ENCODE measurements at places on chromosomes 11 and 22.

DNA sequence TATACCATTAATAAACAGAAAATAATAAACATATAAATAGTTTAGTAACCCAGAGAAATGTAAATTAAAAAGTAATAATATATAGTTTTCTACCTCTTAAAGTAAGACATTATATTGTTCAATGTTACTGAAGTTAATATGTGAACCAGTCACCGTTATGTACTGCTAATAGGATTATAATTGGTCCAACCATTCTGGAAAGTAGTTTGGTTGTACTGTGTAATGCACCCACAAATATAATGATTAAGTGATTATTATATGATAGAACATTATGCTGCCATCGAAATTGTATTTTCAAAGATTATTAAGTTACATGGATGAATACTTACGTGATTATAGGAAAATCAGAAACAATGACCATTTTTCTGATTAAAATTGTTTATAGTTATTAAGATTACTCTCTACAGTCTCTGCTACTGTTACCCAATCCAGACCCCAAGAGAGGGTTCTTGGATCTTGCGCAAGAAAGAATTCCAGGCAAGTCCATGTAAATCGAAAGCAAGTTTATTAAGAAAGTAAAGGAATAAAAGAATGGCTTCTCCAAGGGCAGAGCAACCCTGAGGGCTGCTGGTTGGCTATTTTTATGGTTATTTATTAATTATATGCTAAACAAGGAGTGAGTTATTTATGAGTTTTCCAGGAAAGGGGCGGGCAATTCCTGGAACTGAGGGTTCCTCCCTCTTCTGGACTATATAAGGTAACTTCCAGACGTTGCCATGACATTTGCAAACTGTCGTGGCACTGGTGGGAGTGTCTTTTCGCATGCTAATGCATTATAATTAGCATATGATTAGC, 50.1 kb downstream of the ACER3 start:
- no peak for DNase-seq

DNA sequence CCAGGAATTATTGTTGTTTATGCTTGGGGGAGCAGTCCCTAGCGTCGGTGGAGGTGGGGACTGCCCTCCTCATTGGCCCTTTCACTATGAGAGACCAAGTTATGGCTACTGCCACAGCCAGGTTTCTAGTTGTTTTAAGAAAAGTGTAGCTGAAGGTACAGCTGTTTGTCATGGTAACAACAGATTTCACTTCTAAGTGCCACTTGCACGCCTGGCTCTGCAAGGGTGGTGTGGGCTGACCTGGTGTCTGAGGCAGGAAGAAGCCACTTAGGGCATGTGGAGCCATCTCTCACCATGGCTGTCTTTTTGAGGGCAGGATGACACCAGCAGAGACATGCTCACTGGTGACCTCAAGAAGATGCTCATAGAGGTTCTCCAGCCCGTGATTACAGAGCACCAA, 46.3 kb upstream of the MPEG1 start:
- no peak for DNase-seq

GRCh38 chr22:19723983-19724827, 866 bp downstream of the GP1BB start:
- DNase-seq = no peak

GRCh38 chr11:15446929-15447328, 332.2 kb downstream of the INSC start:
- DNase-seq = no peak

GRCh38 chr22:39405346-39406085, 5.9 kb downstream of the TAB1 start:
- DNase-seq = no peak

GRCh38 chr11:61911701-61912529, 5.5 kb downstream of the RAB3IL1 start:
- no peak for DNase-seq

GRCh38 chr11:44602891-44603310, 37.4 kb downstream of the CD82 start:
- no peak for DNase-seq

DNA sequence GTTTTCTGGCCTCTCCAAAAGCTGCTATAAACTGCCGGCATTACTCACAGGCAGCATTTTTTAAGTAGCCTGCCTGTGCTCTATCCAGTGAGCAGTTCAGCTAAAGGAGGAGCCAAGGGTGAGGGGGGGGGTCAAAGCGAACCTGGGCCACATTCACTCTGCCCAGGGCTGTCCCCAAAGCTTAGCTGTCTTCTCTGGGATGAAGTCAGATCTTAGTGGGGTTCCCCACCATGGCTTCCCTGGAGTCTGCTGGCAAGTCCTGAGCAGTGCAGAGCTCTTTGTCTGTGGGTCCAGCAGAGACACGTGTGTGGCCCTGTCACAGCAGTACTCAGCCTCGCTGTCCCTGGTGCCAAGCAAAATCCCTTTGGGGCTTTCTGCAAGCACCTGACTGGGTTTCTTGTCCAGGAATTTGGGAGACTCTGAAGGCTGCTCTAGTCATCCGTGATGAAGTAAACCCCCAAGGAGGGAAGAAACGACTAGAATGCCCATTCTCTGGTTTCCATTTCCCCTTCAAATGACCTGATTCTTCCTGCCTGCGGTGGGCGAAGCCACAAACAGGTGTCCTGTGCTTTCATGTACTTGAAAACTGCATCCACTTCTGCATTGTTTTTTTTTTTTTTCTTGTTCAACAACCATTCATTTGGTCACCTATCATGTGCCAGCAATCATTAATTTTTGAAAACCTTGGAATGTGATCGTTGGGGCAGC, 2.6 kb downstream of the KCNJ5 start:
- DNase-seq = no peak

DNA sequence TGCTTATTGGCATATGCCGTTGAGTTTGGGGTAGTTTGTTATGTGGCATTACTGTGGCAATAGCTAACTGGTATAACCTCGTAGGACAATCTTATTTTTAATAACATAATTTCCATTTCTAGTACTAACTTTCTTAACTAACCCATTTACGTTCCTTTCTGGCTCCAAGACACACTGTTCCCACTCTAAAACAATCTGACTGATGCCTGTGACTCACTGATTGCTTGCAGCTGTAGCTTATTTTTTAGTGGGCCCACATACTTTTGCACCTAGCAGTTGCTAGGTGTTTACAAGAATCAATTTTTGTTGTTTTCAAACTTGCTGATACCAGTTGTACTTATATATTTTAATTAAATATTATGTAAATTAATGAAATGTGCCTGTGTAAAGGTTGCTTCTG, 52.2 kb downstream of the FAT3 start:
- no peak for DNase-seq

DNA sequence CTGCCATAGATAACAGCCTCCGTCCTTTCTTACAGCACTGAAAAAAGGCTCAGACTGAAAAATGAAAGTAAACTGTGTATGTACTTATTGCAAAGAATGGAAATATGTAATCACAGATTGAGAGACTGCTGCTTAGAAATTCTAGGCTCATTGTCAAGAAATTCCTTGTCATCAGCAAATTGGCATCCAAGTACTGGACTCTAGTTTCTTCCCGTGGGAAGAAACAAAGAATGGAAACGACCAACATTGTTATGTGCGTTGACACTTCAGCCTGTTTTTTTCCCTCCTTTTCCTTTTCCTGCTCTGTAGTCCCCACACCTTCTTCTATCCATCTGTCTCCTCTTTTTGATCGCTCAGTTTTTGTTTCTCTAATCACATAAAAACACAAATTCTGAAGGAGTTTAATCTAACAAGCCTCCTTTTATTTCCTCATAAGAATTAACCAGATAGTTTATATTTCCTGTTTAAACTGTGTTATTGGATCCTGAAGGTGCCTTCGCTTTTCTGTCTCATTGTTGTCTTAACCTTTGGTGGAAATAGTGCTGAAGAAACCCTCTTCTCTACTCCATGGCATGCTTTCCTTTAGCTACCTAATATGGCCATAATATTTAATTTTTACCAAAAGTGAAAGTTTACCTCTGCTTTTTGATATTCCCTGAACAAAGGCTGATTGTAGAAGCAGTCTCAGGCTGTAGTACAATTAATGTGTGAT, 20.0 kb upstream of the CASP12 start:
- no peak for DNase-seq

DNA sequence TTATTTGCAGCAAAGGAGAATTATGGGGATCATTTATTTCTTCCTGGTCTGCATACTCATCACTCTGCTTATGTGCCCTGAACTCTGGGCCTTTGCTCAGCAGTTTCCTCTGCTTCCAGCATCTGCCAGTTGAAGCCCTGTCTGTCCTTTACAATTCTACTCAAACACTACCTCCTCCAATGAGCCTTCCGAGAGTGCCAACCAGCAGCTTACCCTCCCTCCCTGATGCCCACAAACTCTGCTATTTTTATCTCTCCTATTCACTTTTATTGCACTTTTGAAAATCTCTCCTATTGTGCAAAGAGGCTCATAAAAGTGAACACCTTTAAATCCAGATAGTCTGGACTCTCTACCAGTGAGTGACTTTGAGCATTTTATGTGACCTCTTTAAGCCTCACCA, 3.6 kb upstream of the ME3 start:
- DNase-seq = no peak

DNA sequence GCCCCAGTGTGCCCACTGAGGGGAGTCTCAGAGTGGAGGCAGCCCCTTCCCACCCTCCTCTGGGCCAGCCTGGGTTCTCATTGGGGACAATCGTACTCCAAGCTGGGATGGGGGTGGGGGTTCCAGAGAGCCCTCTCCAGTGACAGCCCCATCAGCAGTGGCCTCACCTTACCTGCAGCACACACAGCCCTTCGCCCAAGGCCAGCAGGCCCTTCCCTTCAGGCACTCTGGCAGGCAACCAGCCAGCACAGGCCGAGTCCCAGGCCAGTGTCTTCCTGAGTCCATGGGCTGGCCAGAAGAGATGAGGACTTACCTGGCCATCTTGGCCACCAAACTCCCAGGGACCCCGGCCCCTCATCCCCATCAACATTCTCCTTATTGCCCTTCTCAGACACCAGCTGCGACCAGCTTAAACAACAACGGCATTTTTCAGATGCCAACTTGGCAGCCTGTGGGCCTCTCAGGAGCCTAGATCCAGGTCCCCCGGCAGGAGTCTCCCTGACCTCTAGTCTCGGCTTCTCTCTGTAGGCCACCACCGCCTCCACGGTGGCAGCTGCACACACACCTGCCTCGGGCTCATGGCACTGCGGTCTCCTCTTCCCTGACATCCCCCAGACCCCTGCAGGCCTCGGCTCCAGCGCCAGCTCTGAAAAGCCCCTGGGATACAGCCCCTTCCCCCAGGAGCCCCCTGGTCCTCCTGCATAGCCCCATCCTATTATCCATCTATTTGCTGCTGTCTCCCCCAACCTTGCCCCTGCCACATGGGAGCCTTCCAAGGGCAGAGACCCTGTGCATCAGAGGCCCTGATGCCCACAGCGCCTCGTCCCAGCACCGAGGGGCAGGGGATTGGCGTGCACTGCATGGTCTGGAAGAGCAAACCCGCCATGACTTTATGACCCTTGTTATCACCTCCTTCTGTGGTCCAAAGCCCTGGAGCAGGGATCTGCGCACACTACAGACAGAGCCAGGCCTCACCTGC, 111.2 kb upstream of the FGF3 start:
- no peak for DNase-seq

GRCh38 chr11:68962527-68963250, 18.1 kb downstream of the MRGPRD start:
- no peak for DNase-seq

- no peak for DNase-seq
Observed at GRCh38 chr11:3146612-3147256, 18.4 kb downstream of the OSBPL5 start.

- no peak for DNase-seq
Observed at GRCh38 chr11:5011254-5011653, 16.6 kb downstream of the OR51L1 start.

DNA sequence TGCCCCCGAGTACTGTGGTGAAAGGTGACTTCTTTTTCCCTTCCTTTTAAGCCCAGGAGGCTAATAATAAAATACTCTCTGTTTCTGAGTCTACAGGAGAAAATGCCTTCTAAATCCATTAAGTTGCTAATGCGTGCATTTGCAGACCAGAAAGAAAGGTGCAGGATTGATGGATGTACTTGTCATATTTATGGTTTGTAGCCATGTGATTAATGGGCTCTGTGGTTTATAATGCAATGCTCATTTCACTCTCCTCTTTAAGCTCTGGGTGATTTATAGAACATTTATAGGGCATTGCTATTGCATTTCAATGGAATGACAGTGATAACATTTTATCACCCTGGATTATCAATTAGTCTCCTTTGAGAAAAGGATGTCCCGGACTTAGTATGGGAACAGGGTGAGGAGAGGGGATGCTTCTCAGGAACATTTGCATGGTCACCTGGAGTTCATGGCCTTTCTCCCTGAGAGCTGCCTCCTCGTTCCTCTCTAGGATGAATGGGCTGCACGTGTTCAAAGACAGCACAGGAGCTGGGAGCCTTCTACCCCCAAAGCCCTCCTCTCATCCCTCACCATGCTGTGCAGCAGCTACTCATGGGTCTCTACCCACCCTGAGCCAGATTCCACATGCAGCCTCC, 82.8 kb upstream of the HMGXB4 start:
- DNase-seq = no peak

DNA sequence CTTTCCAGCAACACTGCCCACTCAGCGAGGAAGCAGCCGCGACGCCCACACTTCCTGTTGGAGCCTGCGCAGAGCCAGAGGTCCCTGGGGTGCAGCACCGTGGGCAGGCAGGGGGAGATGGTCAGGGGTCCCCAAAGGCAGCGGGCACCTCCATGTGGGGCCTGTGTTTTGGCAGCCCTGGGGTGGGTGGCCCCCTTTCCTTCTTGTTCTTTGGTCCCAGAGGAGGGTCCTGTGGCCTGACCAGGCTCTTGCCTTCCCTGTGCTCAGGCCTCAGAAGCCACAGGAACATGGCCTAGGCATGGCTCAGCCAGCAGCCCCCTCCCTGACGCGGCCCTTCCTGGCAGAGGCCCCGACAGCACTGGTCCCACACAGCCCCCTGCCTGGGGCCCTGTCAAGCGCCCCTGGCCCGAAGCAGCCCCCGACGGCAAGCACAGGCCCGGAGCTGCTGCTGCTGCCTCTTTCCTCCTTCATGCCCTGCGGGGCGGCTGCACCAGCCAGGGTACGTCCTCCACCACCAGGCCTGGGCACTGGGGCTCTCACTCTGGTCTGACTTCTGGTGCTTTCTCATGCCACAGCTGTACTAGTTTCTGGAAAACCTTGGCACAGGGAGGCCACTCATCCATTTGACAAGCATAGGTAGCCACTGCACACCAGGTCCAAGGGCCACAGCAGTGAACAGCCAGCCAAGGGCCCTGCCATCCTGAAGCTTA, 47.1 kb downstream of the PISD start:
- DNase-seq = no peak

DNA sequence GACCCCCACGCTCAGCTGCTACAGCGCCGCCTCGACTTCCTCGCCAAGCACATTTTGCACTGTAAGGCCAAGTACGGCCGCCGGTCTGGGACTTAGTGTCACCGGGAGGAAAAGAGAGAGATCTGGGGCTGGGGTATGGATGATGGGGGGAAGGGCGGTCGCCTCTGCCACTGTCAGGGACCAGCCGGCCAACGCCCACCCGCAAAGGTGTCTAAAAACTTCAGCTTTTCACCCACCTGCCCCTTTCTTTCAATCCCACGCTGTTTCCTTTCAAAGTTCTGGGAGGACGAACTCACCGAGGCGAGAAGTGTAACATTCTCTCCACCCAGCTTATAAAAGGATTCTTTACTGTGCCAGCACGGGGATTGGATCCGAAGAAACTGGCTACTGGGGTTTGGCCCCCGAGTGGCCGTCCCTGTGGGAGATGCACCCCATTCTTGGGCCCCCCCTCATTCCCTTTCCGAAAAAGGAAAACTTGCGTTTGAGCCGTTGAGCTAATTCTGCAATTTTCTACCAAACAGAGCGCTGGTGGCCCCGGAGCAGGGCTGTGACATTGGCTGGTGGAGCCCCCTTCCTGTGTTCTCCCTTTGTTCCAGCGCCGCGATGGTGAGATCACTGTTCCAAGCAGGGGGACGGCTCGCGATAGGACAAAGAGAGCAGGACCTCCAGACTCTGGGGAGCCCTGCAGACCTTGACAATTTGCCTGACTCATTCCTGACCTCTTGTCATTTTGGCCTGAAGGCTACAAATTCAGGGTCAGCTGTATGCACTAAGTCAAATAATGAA, 1.8 kb downstream of the FJX1 start:
- no peak for DNase-seq

Data from stimulated activated CD4-positive, alpha-beta T cell treated with anti-CD3 and anti-CD28 coated beads, Interleukin-1b, Interleukin-23, amount 100 ng/mL, for 1 hour (primary cell).